NCI-H2029 (cell line): ENCODE measurements at places on chromosomes 2 and 18.

- DNase-seq = no peak
These were observed 381.0 kb downstream of the RIT2 start for GRCh38 chr18:42734520-42734919.

- DNase-seq = no peak
These were observed 31.4 kb upstream of the B3GNT7 start for GRCh38 chr2:231364061-231364460.

- peak; percentile 6 for DNase-seq
These were observed 48.2 kb upstream of the PAPOLG start for GRCh38 chr2:60707750-60708371.

- DNase-seq = no peak
These were observed 927 bp upstream of the HOXD13 start for GRCh38 chr2:176091329-176092258.

DNA sequence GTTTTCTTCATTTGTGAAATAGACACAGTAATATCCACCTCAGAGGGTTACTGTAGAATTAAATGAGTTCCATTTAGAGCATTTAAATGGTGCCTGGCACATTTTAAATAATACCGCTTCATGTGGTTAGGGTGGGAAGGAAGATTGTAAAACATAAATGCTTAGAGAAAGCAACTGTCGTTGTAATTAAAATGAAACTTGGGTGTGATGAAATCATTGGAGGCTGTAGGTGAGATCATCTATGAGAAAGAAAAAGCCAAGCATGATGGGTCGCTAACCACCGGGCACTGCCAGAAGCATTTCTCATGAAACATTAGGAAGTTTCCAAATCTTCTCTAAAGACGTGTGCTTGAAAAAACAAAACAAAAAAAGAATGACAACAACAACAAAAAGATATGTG, 8.2 kb upstream of the SLC39A10 start:
- DNase-seq = no peak

GRCh38 chr2:197007716-197008628, 81.5 kb upstream of the PGAP1 start:
- DNase-seq = no peak

DNA sequence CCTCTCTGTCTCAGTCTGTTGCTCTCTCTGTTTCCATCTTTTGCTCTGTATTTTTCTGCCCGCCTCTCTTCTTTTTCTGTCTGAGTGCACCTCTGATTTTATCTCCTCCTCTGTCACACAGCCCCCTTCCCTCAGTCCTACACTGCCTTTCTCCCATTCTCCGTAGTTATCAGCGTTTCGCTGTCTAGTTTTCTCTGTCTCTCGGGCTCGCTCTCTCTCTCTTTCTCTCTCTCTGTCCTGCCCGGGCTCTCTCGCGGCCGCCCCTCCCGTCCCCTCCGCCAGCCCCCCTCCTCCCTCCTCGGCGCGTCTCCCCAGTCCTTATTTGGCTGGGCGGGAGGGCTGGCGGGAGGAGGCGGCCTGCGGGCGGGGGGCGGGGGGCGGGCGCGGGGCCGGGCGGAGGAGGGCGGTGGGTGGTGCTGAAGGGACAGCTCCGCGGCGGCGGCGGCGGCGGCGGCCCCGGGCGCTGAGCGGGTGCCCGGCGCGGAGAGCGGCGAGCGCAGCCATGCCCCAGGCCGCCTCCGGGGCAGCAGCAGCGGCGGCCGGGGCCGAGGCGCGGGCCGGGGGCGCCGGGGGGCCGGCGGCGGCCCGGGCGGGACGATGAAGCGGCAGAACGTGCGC, at the start of gene KCNK3:
TSS of gene KCNK3 (plus strand) at position 444 of the 618 bp plus-strand sequence. CDS start at position 598, 154 bp downstream.
- DNase-seq = peak; percentile 52

DNA sequence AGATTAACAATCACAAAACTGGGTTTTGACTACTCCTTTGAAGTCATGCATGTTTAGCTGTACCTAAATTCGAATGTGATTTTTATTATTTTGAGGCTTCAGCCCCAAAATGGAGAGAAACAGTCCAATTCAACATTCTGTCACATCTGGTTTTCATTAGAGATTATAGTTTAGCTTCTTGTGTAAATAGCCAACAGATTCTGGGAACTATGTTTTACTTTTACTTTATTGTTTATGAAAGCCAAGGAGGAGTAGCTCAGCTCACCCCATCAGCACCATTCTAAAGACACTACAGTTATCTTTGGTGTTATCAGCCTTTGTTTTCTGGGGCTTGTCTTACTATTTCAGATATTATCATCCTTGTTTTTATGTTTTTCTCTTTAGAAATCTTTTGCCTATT, 465.0 kb upstream of the CWC22 start:
- DNase-seq = no peak

GRCh38 chr2:49270091-49270490, 115.8 kb upstream of the FSHR start:
- DNase-seq = no peak

GRCh38 chr2:138485019-138485418, 16.6 kb upstream of the SPOPL start:
- DNase-seq = no peak

DNA sequence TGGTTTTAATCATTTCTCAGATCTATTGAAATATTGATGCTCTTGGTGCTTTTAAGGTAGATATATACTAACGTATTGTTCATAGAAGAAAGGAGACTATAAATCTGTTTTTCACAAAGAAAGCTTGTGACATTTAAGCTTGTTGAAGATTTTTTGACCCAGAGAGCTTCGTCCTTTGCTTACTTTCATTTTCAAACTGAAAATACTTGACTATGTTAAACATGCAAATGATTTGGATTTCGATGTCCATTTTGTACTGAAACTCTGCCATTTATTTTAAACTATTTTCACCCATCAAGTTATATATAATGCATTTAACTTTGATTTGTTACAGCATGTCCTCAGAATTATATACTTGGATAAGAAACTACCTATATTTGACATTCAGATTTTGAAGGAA, 85.2 kb downstream of the SLC4A10 start:
- no peak for DNase-seq

DNA sequence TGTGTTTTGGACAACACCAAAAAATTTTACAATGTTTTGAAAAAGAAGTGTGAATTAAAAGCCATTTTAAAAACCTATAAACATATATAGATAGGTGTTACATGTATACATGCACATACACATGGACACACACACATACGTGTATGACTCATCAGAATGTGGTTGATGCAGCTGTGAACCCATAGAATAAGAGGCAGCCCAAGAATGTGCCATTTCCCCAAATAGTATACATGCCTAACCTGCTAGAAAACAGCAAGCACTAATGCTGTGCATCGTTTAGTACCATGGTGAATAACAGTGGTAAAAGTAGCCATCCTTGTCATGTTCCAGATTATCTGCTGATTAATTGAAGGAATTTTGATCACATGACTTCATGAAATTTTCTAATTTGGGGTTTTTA, 149.0 kb downstream of the DSEL start:
- DNase-seq = no peak

GRCh38 chr2:173048897-173049661, 26.6 kb upstream of the MAP3K20 start:
- no peak for DNase-seq

- DNase-seq = no peak
These were observed 7.2 kb downstream of the BOLL start for GRCh38 chr2:197777823-197778407.

DNA sequence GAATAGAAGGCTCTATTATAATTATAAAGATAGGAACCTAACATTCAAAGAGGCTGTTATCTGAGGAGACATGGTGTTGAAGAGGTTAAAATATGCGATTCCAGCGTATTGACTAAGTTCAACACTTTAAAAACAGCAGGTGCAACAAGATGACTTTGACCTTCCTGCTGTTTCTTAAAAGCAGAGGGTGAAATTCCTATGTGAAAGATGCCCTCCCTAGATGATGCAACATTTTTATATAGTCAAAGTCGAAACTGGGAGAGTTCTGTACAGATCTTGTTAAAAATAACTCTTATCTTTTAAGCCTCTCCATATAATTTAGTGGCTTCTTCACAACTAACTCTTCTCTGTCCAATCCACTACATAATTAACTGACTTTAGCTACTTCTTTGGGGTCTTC, 4.4 kb upstream of the ACKR3 start:
- DNase-seq = no peak

DNA sequence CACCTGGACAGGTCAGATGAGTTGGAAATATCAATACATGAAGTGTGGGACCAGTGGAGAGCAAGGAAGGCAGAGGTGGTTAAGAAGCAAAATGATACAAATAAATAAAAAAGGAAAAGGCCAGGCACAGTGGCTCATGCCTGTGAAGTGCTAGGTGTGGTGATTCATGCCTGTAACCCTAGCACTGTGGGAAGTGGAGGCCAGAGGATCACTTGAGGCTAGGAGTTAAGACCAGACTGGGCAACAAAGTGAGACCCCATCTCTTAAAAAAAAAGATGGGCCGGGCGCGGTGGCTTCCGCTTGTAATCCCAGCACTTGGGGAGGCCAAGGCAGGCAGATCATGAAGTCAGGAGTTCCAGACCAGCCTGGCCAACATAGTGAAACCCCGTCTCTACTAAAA, 2.9 kb downstream of the STON1 start:
- DNase-seq = no peak

- no peak for DNase-seq
These were observed 41.4 kb downstream of the ZAP70 start for GRCh38 chr2:97754690-97755346.

DNA sequence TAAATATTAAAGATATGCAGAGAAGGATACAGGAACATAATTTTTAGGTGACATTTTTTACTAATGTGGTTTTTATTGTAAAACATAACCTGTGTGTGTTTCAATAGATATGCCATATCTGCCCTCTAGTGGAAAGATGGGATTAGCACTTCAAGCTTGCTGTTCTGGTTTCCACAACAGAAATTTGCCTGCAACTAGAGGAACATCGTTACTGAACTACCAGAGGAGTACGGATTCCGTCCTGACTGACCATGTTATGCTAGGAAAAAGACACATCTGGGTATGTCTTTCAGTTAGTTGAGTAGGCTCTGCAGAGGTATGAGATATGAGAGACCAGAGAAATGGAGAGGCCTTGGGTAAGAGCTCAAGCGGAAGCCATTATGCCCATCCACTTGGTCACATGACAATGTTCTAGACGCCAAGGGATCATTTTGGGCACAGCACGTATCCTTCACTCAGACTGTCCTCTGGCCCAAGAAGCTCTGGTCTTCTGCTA, 104.9 kb downstream of the MBD2 start:
- DNase-seq = peak; percentile 1

DNA sequence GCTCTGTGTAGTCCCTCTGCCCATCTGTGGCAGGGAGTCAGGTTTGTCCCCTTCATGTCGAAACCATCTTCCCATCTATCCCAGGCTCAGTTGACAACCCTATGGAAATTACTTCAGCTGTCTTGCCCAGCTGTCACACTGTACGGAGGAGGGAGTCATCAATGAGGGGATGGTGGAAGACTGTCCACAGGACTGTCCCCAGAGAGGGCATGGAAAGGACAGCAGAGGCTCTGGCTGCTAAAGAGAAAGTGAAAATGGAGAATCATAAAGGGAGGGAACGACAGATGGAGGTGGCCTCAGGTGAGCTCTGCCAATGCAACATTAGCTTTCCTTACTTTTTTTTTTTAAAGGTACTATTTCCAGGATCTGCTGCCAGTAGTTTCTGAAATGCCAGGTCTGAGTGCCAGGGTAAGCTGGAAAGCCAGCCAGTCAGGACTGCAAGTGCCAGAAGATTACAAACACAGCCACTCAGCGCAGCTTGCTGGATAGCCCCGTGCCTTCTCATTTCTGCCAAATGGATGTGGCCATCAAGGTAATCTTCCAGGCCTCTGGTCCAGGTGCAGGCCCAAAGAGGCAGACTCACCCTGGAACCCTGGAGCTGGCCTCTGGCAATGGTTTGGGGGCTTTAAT, 192.8 kb downstream of the AGPS start:
- DNase-seq = peak; percentile 33

DNA sequence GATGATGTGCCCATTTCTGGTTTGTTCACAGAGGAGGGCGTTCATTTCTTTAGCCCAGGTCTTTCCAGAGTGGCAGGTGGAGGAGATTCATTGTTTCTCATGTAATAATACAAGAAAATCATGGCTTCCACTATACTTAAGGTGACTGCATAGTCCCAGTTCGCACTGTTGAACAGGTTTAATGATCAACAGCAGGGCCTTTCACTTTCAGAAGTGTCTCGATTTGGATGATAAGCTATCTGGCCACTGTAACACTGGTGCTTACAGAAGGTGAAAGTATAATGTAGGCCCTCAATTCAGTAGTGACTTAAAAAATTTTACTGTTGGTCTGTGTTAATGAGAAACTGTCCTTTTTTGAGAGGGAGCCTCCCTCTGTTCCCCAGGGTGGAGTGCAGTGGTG, 1.4 kb downstream of the RMC1 start:
- DNase-seq = no peak

DNA sequence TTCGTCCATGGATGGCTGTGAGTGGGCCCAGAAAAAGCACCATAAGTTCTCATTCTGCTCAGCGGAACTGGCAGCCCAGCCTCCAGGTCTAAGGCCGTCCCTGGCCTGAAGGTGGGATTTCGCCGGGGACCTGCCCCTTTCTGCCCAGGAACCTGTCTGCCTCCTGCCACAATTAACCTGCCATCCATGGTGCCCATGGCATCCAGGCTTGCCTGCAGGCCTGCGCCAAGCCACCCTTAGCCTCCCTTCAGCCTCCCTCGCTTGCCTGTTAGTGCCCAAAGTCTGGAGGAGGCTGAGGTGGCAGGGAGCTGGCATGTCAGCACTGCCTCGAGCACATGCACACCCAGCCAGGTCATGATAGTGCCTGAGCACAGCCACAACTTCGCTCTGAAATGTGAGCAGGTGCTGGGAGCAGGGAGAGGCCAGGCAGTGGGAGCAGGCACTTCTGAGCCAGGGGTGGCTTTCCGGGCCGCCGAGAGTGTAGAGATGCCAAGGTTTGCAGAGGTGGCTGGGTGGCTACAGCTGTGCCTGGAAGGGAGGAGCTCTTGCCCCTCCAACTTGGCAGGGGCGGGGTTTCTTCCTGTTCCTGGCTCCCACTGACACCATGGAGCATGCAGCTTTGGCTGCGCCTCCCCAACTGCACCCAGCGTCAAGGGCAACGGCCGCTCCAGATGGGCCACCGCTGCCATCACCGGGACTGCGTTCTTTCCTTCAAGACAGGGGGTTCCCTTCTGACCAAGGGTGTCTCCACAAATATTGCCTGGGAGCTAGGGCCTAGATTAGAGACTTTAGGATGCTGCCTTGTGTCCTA, 648.9 kb upstream of the VRK2 start:
- DNase-seq = no peak

- DNase-seq = peak; percentile 7
These were observed 64.1 kb upstream of the ACVR1C start for GRCh38 chr2:157692768-157693167.

DNA sequence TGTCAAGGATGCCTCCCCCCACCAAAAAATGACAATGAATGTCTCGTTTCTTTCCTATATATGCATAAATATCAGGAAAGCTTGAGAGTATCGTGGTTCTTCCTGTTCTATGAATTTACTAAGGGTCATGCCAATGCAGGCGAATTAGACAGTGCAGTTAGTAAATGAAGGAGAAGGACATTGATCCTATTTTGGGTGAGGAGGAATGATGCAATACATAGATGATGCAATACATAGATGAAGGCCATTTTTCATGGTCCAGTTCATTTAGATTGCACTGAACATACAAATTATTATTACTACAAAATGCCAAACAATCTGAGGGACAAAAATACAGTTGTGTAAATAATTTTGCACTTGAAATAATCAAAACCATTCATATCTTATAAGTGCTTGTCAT, 1265.0 kb downstream of the LRP1B start:
- DNase-seq = no peak

GRCh38 chr2:146734042-146734820, 1110.6 kb upstream of the ACVR2A start:
- DNase-seq = peak; percentile 51
